CD8-positive, alpha-beta memory T cell (primary cell): ENCODE measurements at places on chromosomes 16 and 17. TPM values are rescaled to one million over a fixed set of nuclear protein-coding genes. Genes with fewer than 3 reads are reported as not detected.

- no peaks in the 10 kb centered on the region for H3K36me3 ChIP-seq
- no peak overlapping the region for H3K27ac ChIP-seq
- H3K27me3 ChIP-seq, result no peaks in the 10 kb centered on the region
- no peaks in the 10 kb centered on the region for H3K4me1 ChIP-seq
Observed at GRCh38 chr17:12666718-12667117, 1.0 kb downstream of the MYOCD start.

DNA sequence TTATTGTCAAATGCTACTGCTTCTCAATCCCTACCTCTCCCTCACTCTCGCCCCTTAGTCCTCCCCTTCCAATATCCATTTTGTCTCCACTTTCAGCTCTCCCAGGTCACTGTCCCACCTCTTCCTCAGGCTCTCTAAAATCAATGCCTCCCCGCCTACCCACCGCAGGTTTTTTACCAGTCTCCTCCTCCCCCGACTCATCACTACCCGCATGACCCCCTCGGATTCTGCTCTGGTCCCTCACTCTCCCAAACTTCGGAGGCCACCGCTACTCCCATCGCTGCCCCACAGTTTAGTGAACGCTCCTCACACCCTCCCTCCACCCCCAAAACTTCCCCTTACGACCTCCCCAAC, 513 bp downstream of the CRLF3 start:
- H3K4me3 ChIP-seq, result peak overlapping the region; percentile 96
- peak overlapping the region; percentile 78 for H3K27ac ChIP-seq
- H3K27me3 ChIP-seq, result no peaks in the 10 kb centered on the region
- H3K4me1 ChIP-seq, result peaks cover 41% of the 10 kb centered on the region
- peak; percentile 17 for DNase-seq
- no peaks in the 10 kb centered on the region for H3K36me3 ChIP-seq

DNA sequence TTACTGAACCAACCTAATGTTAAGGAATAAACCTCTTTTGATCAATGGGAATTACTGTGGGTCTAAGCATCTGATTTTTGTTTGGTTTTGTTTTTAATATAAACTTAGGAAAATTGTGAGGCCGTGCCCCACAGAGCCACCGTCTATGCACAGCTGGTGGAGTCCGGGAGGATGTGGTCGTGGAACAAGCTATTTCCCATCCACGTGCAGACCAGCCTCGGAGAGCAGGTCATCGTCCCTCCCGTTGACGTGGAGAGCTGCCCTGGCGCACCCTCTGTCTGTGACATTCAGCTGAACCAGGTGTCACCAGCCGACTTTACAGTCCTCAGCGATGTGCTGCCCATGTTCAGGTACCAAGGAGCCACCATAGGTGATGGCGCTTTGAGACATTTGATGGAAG, 28.4 kb downstream of the PRMT7 start:
- no peak overlapping the region for H3K27ac ChIP-seq
- H3K27me3 ChIP-seq, result no peaks in the 10 kb centered on the region
- H3K36me3 ChIP-seq, result peaks cover 40% of the 10 kb centered on the region

GRCh38 chr17:57545731-57546342, 199.3 kb downstream of the CCDC182 start:
- H3K4me3 ChIP-seq, result no peak overlapping the region
- no peak for DNase-seq
- no peaks in the 10 kb centered on the region for H3K4me1 ChIP-seq
- no peak overlapping the region for H3K27ac ChIP-seq
- no peaks in the 10 kb centered on the region for H3K36me3 ChIP-seq

DNA sequence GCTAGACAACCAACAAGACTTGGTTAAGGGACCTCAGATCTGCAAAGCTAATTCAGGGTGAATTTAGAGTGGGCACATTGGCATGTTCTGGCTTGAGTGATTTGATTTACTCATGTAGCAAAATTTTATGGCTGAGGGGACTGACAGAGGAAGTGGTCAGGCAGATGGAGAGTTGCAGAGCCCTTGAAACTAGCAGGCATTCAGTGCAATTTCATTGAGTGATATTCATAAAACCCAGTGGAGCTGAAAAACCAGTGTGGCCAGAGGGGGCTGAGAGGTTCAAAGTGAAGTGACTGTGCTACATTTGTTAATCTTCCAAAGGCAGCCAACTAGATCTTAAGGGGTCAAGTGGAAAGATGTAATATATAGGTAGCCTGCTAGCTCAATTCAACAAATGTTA, 2.2 kb upstream of the TMEM94 start:
- H3K27me3 ChIP-seq, result no peaks in the 10 kb centered on the region
- H3K36me3 ChIP-seq, result no peaks in the 10 kb centered on the region
- no peak for DNase-seq
- H3K4me1 ChIP-seq, result peaks cover 14% of the 10 kb centered on the region
- H3K4me3 ChIP-seq, result no peak overlapping the region
- no peak overlapping the region for H3K27ac ChIP-seq

GRCh38 chr17:72423286-72423589, 302.4 kb downstream of the SOX9 start:
- H3K27ac ChIP-seq, result no peak overlapping the region
- H3K36me3 ChIP-seq, result no peaks in the 10 kb centered on the region
- H3K27me3 ChIP-seq, result no peaks in the 10 kb centered on the region
- H3K4me3 ChIP-seq, result no peak overlapping the region
- H3K4me1 ChIP-seq, result no peaks in the 10 kb centered on the region

DNA sequence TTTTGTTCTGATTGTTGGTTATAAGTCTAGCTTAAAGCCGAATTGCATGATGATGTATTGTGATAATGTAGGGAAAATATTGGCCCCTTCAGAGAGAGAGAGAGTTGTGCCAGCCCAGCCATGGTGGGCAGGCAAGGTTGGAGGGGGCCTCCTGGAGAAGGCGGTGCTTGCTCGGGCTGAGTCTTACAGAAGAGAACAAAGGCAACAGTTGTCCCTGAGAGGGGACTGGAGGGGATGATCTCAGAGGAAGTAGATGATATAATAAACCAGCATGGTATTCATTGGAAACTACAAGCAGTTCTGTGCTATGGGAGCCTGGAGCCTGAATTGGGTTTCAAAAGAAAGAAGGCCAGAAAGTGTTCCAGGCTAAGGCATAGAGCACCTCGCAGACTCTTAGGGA, 173.8 kb downstream of the RPTOR start:
- no peak overlapping the region for H3K27ac ChIP-seq
- no peak overlapping the region for H3K4me3 ChIP-seq
- peaks cover 19% of the 10 kb centered on the region for H3K4me1 ChIP-seq
- DNase-seq, result no peak
- H3K27me3 ChIP-seq, result no peaks in the 10 kb centered on the region

GRCh38 chr17:3754458-3755334, 31.0 kb downstream of the HASPIN start:
- peak; percentile 78 for DNase-seq
- peaks cover 31% of the 10 kb centered on the region for H3K4me1 ChIP-seq
- no peaks in the 10 kb centered on the region for H3K27me3 ChIP-seq
- no peaks in the 10 kb centered on the region for H3K36me3 ChIP-seq

The MAZ gene
- 478 TPM for total RNA-seq

The CA7 gene
- not detected for total RNA-seq

The RPL26 gene
- 2,453 TPM for total RNA-seq
